ENCODE measurements at places on chromosomes 5 and 9.

GRCh38 chr9:136341042-136341655 is 13.8 kb downstream of the GPSM1 start:
- DNase-seq: no peak

GRCh38 chr5:180795771-180796313 is 6.8 kb downstream of the MGAT1 start:
- peak; percentile 14 for DNase-seq

GRCh38 chr5:91011029-91011428 is 372.1 kb downstream of the ARRDC3 start:
- no peak for DNase-seq

- DNase-seq: no peak
Measured at GRCh38 chr9:131937451-131937850, 142.2 kb downstream of the MED27 start.

DNA sequence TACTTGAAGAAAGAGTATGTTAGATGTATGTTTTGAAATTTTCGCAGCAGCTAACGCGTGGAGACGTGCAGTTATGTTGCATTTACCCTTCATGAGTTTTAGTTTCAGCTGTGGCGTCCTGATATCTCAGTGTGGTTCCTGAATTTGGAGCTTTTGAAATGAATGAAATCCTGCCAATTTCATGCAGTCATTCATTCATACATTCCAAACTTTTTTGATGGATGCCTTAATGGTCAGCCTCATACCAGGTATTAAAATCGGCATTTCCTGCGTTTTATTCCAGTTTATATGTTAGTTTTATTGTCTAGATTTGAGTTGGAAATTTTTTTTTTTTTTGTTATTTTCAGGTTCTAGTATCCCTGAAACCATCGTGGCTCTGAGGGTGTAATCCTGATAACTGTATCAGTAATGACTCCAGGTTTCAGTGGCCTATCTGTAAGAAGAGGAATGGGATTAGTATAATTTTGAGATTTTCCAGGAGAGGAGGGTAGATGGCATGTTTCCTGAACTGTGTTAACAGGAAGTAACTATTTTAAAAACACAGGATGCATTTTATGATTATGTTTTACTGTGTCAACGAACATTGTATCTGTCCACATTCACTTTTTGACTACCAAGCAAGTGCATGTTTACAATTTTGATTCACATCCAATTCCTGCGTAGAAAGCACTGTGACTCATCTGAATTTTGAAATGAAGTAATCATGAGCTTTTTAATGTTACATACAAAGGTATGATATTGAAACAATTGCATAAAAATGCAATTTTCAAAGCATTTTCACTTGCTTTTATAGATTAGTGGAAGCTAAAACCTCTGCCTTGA is 1.0 kb downstream of the FOCAD start:
- DNase-seq: no peak

- peak; percentile 15 for DNase-seq
Measured at GRCh38 chr9:16870596-16871335, at the start of gene BNC2. TSS of gene BNC2 (minus strand) at chr9:16870670. CDS start at chr9:16870648, 22 bp downstream.

- no peak for DNase-seq
Measured at GRCh38 chr9:137757139-137757538, 120.4 kb upstream of the CACNA1B start.
